NCI-H524 treated with DMSO at 0.1 percent for 48 hours (cell line): ENCODE measurements at places on chromosomes 4 and X.
A peak's percentile ranks its signal among the peaks of the same experiment; 100 is the strongest.

DNA sequence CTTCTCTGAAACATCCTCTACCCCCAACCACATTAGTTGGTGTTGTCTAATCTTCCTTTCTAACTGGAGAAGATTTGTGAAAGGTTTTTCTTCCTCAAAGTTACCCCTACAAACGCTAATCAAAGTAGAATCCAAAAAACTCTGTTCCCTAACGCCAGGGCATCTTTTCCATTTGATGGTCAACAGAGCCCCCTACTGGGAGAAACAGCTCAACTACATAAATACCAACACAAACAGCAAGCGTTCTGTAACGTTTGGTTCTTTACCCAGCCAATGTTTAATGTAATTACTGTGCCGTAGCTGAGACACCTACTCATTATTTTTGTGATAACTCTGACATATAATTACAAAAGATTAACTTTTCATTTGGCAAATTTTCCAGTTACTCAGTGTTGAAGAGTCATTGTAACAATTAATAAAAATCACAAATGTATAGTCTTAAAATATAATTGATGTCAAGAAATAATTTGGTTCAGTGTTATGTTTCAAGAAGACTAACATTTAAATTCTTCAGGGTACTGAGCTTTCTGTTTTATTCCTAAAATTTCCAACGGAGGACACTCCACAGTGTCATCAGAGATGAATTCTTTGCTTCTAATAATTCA is 94.9 kb upstream of the TBC1D9 start:
- no peak for DNase-seq

GRCh38 chrX:49845701-49846403 is 16.7 kb downstream of the PAGE4 start:
- no peak for DNase-seq

GRCh38 chrX:123959281-123960063 is 2.0 kb upstream of the STAG2 start:
- peak; percentile 39 for DNase-seq

DNA sequence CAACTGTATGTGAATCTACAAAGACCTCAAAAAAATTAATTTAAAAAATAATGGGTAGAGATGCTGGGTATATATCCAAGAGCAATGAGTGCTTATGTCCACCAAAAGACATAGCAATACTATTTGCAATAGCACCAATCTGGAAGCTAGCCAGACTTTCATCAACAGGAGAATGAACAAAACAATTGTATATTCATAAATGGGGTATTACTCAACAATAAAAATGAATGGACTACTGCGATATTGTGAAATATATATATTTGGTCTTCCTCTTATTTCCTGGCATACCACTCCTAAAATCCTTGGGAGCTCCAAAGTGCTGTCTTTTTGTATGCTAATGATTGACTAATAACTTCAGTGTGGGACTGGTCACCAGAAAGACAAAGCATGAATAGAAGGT is 77.5 kb downstream of the MSN start:
- no peak for DNase-seq

DNA sequence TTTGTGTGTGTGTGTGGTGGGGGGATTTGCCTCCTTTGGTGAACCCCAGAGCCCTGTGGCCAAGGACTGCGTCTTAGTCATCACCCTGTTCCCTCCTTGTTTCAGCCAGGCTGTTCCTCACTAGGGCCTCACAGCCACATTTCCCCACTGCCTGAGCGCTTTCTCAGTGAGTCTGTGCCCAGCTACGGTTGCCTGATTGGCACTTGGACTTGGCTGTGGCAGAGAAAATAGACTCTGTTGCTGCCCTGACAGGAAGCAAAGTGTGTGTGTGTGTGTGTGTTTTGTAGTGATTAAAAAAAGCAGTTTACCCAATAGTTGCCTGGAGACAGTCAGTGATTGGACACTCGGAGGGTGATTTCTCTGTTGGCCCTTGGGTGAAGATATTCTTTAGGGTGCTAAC is 113.0 kb downstream of the UCHL1 start:
- no peak for DNase-seq
